ENCODE measurements at places on chromosomes 5 and 9.

GRCh38 chr5:50547303-50547702 lies 106.2 kb upstream of the EMB start:
- no peak for DNase-seq

DNA sequence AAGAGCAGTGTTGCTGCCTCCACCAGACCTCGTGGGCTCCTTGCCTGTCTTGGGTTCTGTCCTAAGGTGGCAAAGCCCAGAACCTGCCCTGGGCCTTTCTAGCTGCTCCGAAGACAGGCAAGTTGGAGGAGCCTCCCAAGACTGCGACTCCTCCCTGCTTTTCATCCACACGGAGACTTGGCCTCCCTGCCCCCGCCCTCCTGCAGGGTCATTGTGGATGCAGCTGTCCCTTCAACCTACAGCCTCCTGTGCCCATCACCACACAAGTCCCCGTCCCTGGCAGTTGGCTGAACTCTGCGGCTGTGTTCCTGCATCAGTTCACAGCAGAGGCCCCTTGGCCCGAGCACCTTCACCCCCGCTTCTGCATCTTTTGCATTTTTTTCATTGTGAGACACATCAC lies 59.2 kb downstream of the WNK2 start:
- no peak for DNase-seq

- no peak for DNase-seq
These were observed 31.6 kb downstream of the PRLR start for GRCh38 chr5:35198686-35199085.

GRCh38 chr5:172843825-172844576 lies 9.9 kb downstream of the ERGIC1 start:
- DNase-seq: no peak

DNA sequence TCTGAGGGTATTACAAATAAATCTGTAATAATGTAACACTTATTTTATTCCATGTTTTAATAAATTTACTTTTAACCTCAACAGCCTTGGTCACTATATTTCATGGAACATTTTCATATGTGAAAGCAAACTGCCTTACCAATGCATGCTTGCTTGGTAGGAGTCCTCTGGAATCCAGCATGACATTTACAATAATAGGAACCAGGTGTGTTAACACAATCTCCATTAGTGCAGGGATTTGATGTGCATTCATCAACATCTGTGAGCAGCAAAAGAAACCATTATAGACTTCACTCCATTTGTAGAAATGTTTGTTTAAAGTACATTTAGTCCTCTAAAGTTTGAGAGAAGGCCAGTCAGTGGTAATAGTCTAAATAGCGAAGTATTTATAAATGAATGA lies 159.4 kb downstream of the FBN2 start:
- no peak for DNase-seq

DNA sequence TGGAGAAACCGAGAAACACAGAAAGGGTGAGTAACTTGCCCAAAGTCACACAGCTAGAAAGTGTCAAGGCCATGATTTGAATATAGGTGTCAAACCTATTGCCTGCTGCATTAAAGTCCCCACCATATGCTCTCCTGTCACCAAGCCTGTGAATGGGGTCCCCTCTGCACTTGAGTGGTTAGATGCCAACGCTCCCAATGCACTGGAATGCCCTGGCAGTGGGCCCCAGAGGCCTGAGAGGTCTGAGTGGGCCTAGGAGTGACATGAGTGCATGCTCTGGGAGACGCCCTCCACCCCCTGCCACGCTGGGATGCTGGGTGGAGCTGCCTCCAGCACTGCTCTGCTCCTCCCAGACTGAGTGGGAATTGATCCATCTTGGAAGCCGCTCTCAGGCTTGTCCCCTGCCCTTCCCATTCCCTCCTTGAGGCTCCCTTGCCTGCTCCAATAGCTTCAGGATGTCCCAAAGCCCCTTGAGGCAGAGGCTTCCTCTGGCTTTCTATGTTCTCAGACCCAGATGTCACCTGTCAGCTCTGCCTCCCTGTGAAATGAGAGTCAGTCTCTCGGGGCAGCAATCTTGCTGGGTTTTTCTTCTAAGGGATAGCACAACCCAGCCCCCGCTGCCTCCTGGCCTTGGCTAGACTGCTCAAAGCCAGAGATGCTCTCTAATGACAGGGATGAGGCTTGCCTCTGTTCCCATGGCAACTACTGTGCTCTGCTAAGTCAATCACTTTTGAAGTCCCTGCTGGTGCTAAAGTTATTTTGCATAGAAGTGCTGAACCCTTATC lies 6.6 kb upstream of the ARSI start:
- no peak for DNase-seq

DNA sequence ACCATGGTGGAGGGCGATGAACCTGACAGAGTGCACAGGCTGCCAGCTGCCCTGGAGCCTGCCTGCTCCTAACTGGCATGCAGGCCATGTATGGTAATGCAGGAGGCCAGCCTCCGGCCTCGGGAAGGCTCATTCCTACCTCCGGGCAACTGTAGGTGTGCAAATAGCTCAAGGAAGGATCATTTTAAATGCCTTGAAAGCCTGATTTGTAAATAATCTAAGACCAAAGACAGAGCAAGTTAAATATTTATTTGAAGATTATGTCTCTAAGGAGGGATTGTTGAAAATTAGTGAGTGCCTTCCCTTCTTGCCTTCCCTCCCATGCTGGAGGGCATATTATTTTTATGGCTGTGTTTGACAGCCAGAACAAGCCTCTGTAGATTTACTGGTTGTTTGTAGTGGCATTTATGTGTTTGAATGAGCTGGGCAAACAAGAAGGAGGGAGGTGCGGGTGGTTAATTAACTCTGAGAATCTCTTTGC lies 285.7 kb upstream of the TUT7 start:
- DNase-seq: no peak

Measured in COLO829 (cell line).